ENCODE measurements at places on chromosomes 1 and 21.

DNA sequence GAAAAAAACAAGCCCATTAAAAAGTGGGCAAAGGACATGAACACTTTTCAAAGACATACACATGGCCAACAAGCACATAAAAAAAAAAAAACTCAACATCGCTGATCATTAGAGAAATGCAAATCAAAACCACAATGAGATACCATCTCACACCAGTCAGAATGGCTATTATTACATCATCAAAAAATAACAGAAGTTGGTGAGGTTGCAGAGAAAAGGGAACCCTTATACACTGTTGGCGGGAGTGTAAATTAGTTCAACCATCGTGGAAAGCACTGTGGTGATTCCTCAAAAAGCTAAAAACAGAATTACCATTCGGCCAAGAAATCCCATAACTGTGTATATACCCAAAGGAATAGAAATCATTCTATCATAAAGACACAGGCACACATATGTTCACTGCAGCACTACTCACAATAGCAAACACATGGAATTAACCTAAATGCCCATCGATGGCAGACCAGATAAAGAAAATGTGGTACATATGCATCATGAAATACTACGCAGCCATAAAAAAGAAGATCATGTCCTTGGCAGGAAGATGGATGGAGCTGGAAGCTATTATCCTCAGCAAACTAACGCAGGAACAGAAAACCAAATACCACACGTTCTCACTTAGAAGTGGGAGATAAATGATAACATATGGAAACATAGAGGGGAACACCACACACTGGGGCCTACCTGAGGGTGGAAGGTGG lies 70.1 kb downstream of the INTS7 start:
- no peak overlapping the region for H3K27ac ChIP-seq
- no peaks in the 10 kb centered on the region for H3K27me3 ChIP-seq
- H3K4me3 ChIP-seq, result no peak overlapping the region
- H3K36me3 ChIP-seq, result peaks cover 9% of the 10 kb centered on the region
- no peak for DNase-seq
- no peaks in the 10 kb centered on the region for H3K4me1 ChIP-seq

GRCh38 chr21:41065539-41065938 lies 102.4 kb upstream of the BACE2 start:
- no peak overlapping the region for H3K27ac ChIP-seq
- H3K27me3 ChIP-seq, result peaks cover 10% of the 10 kb centered on the region
- no peaks in the 10 kb centered on the region for H3K4me1 ChIP-seq
- no peaks in the 10 kb centered on the region for H3K36me3 ChIP-seq

- no peaks in the 10 kb centered on the region for H3K4me1 ChIP-seq
- no peaks in the 10 kb centered on the region for H3K36me3 ChIP-seq
- no peak overlapping the region for H3K27ac ChIP-seq
- peaks cover 20% of the 10 kb centered on the region for H3K27me3 ChIP-seq
- no peak overlapping the region for H3K4me3 ChIP-seq
- no peak for DNase-seq
Observed at GRCh38 chr1:41371630-41372599, 10.7 kb downstream of the FOXO6 start.

DNA sequence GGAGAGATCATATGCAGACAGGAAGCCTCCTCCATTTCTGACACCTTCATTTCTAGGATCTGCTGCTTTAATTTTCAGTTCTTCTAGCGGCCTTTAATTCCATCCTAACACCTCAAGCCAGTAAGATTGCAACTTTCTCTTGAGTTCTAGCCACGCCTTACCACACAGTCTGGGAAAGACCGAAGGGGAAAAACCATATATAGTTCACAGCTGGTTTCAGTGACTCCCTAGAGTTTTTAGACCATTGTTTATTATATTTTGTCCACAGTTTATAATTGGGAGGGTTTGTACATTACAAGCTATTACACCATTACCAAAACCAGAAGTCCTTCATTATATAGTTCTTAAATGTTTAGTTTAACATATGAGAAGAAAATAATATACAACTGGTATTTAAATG lies 37.5 kb downstream of the DPH5 start:
- H3K4me1 ChIP-seq, result peaks cover 14% of the 10 kb centered on the region
- peaks cover 9% of the 10 kb centered on the region for H3K36me3 ChIP-seq
- no peak overlapping the region for H3K4me3 ChIP-seq
- DNase-seq, result no peak

- peak; percentile 37 for DNase-seq
- H3K36me3 ChIP-seq, result no peaks in the 10 kb centered on the region
- H3K27ac ChIP-seq, result no peak overlapping the region
- no peaks in the 10 kb centered on the region for H3K4me1 ChIP-seq
- peaks cover 12% of the 10 kb centered on the region for H3K27me3 ChIP-seq
Observed at GRCh38 chr1:22646384-22646783, 3.0 kb downstream of the C1QC start.

All from GM23248 (cell line).